Stimulated activated CD4-positive, alpha-beta T cell treated with anti-CD3 and anti-CD28 coated beads, Interleukin-2, amount 100 ng/mL, for 48 hours (primary cell): ENCODE measurements at places on chromosomes 7 and 10.

- DNase-seq: no peak
These were observed 183.2 kb upstream of the LYZL1 start for GRCh38 chr10:29105516-29106215.

DNA sequence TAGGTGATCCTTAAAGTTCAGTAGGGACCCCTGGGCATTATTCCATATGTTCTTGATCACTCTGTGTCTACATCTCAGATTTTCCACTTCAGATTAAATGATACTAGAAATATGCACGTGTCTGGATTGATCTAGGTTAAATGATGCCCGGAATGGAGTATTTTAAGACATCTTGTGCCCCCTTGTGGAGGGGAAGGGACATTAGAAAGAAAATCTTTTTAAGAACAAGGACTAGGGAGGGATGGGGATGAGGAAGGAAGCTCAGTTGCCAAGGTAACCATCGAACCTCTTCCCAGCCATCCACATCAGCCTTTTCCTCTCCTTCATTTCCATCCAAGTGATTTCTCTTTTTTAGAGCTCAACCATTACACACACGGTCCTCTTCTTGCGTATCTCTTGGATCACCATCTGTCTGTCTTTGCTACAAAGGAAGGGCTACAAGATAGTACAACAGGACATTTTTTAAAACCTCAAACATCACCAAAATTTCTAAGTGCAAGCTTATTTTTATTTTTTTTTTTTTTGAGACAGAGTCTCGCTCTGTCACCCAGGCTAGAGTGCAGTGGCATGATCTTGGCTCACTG is 40.5 kb downstream of the PRSS2 start:
- no peak for DNase-seq

DNA sequence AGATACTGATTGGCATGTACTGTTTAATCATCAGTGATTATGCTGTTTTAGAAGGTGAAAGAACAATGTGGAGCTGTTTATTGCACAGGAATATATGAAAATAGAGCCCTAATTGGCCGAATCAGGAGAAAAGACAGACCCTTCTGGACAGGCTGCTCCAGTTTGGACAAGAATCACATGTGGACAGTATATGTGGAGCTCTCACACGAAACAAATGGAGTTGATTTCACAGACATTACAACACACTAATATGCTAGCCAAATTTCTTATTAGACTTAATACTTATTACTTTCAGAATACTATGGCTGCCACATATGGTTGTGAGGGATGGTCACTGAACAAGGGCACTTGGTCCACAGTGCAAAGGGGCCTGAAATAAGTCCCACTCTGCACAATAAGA is 15.5 kb downstream of the TWIST1 start:
- DNase-seq: no peak

DNA sequence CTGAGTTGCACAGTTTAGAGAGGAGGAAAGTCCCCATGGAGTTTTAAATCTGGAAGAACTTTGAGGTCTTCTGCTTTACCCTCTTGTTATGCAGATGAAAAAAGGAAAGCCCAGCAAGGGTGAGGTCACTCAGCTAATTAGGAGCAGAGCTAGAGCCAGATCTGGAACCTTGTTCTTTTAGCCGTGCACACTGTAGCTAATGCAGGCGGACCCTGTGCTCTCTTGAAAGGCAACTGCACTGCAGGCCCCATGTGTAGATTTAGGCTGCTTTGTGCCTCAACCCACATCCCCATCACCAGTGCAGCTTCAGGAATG is 63.4 kb downstream of the SYPL1 start:
- DNase-seq: no peak

GRCh38 chr10:24661376-24661775 is 62.3 kb downstream of the ARHGAP21 start:
- no peak for DNase-seq

DNA sequence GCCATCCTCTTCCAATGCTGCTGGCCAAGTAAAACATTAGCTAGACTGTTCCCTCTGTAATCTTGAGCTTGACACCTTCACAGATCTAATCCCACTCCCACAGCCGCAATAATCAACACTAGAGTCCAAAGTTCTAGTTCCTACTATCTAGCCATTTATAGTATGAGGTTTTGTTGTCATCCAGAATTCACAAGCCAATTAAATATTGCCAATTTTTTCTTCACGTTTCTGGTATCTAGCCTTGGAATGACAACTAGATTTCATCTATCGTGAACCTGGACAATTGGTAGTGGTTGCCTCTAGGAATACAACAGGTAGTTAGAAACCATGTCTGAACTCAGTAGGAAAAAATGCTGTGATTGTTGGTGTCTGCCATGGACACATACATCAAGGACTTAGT is 10.4 kb downstream of the WASL start:
- DNase-seq: no peak

DNA sequence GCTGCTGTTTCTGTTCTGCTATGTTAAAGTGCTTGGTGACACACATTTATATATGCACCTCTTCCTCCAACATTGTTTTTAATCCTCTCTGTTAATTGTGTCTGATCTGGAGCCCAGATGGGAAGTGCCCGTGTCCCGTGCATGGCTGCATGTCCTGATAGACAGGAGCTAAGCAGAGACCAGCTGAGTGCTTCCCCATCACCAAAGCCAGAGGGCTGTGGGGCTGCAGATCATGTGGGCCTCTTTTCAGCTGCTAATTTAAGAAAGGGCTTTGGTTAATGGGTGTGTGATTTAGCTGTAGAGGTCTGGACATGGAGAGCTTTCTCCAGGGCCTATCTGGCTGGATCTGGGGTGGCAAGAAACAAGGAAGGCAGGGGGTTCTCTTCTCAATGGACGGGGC is 96.5 kb upstream of the NPS start:
- DNase-seq: no peak

DNA sequence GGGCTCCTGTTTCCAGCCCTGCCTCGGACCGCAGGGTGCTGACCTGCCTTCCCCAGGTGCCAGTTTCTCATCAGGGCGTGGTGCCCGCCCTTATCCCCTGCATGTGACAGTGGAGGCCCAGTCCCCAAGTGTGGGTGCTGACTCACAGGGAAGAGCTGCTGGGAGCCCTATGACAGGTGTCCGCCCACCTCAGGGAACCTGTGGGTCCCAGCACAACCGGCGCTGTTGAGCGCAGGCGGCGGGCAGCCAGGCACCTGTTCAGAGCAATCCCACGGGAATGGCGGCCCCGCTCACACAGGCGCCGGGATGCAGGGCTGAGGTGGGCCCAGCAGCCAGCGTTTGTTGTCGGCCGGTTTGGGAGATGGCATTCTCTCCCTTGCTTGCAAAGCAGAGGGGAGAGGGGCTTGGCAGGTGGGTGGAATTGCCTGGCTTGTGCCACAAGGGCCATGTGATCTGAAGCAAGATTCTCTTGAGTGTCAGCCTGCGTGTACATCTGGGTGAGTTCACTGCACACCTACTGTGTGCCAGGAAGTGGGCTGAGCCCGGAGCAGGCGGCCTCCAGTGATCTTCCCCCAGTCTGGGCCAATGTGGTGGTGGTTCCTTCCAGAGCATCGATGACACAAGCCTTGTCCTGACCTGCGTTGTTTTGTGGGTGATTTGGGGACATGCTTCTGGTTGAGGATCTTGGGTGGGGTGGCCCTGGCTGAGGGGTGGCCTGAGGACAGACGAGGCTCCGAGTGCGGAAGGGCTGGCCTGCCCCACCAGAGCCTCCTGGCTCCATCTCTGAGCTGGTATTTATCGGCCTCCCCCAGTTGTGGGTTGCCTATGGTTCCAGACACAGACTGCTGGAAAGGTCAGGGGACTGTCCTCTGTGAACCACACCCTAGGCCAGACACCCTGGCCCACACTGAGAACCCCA is 2.4 kb downstream of the PWWP2B start:
- no peak for DNase-seq

DNA sequence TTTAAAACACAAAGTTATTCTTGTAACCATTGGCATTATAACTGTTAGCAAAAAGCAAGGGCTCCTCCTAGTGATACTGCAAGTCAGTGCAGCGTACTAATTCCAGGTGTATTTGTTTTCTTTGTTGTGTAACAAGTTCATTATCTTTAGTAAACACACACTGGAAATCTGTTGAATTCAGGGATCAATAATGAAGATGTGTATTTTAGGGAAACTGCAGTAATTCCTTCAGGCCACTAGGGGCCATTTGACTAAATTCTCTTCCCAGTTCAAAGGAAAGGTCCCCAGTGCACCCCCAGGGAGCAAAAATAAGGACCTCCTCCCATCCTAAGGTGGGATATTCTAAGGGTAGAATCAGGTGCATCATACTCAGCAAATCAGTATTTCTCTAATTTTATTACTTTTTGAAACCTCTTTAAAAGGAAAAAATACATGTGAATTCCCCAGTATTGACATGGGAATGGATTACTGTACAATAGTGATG is 158.6 kb upstream of the LYZL1 start:
- DNase-seq: no peak

GRCh38 chr10:113754768-113755167 is 3.3 kb downstream of the PLEKHS1 start:
- no peak for DNase-seq

DNA sequence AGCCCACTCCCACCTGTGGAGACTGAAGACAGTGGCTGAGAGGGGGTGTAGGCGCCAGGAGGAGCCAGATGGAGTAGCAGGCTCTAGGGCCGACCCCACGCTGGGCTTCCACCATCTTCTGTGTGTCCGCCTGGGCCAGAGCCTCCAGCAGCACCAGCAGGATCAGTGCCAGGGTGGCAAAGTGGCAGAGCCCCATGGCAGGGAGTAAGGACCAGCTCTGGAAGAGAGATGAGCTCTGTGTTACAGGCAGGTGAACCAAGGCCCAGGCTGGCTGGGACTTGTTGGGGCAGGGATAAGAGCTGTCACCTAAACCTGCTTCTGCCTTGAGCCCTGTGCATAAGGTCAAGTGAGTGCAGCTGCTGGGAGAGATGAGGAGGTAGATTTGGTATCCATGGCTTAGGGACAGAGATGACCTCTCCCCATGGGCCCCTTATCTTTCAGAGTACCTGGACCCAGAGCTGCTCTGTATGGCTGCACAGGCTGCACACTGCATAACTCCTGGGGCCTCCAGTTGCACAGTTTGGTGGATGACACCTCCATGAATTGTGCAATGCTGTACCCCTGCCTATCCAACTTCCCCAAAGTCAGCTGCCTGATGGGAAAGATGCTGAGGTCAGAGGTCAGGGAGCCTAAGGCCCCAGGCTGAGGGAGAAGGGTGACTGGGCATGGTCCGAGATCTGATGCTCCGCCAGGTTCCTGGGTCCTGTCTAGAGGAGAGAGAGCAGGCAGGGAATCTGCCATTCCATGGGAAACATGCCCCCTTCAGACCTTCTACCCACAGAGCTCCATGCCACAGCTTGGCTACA is 7.4 kb upstream of the SAMD8 start:
- no peak for DNase-seq

- no peak for DNase-seq
These were observed 55.2 kb upstream of the DDC start for GRCh38 chr7:50620433-50620832.

- DNase-seq: no peak
These were observed 360.9 kb downstream of the NEBL start for GRCh38 chr10:20535897-20536881.

- DNase-seq: no peak
These were observed 89.2 kb upstream of the FGL2 start for GRCh38 chr7:77288676-77289320.

DNA sequence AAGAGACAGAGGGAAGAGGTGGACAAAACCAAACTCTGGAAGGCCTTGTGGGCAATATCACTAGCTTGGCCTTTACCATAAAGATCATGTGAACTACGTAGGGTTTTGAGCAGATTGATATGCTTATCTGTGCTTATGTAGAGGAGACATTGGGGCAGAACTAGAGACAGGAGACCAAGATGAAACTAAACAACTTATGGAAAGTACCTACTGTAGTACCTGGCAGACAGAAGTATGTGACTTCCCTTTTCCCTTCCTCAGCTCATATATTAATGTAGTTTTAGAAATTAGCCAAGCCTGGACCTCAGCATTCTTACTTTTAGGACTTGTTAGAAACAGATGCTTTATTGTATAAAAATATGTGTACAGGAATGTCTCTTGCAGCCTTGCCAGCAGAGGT is 14.0 kb upstream of the IL6 start:
- no peak for DNase-seq

- no peak for DNase-seq
These were observed 7.2 kb upstream of the REPIN1 start for GRCh38 chr7:150361402-150361801.

DNA sequence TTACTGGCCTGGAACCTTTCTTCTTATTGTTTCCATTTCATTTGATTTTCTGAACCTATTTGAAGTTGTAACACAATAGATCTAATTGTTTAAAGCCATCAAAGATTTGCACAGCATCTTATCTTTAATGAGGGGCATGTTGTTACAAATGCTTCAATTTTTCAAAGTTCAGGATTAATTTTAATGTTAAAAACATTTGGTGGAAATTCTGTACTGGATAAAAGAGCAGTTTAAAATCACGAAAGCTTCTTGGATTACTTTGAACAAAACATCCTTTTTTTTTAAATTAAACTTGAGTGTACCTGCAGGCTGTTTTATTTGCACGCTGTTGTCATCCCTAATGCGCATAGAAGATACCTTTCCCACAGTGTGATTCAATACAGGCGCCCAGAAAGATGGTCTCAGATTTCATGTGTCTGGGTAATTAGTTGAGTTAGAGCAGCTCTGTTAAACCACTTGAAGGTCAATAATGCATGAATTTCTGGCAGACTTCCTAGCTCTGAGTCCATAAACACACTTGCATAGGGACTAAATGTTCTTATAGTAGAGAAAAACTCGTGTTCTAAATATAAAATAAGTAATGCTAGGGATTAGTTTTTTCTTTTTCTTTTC is 29.3 kb upstream of the DDX50 start:
- no peak for DNase-seq

GRCh38 chr10:36441557-36441956 is 683.8 kb upstream of the ANKRD30A start:
- no peak for DNase-seq
